ENCODE measurements at places on chromosomes 7 and 10.

GRCh38 chr10:29440981-29441380, 152.1 kb downstream of the LYZL1 start:
- no peak for DNase-seq

DNA sequence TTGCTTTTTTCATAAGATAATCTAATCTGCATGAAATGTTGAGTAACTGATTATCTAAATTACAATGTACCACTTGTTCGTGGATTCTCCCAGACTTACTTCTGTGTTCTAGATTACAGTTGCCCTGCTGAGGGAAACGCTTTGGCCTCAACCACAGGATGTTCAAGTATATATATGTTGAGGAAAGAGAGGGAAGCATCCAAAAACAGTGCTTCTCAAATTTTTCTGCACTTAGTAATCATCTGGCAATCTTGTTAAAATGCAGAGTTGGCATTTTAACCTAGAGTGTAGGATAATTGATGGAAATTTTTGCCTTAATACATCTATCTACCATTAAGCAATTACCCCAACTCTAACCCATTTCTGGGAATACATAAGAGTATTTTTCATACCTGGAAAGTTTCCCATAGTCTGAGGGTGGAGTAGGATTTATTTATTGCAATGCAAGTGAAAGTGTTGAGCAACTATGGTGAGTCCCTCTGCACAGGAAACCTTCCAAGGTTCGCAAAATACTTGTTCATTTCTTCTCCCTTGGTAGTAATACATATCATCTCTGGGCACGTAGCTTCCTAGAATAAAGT, 59.6 kb upstream of the C1GALT1 start:
- DNase-seq = no peak

- DNase-seq = no peak
Observed at GRCh38 chr7:1961701-1962276, 271.0 kb downstream of the MAD1L1 start.

DNA sequence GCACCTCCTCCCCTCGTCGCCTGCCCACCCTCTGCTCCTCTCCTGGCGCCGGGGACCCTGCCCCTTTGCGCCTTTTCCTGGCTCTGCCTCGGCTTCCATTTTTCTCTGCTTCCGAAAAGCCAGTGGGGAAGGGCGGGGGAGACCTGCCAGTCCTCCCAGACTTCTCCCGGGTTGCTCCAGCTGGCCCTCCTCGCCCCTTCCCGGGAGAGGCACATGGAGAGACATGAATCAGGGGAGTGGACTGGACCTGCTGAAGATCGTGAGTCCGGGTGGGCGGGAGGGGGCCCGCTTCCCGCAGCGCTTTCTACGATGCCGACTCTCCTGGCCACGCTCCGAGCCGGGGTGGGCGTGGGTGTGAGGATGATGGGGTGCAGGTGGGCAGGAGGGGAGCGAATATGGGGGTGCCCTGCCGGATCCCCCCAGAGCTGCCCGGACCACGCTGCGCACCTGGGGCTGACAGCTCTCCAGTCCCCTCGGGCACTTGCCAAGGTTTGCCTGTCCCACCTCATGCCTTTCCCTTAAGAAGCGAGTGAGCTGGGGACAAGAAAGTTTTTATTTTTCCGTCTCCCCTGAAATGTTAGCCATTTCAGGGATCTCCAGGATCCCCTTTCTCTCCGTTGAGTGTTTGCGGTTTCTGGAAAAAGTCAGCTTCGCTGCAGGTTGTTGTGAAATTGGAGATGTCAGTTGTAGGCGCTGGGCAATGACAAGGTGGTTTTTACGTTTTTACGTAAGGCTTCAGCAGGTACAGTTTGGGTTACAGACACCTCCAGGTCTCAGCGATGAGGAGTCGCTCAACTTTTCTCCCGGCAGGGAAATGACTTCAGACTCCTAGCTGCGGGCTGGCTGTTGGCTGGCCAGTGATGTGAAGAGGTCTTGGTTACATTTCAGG, 977 bp downstream of the CACNB2 start:
- no peak for DNase-seq

DNA sequence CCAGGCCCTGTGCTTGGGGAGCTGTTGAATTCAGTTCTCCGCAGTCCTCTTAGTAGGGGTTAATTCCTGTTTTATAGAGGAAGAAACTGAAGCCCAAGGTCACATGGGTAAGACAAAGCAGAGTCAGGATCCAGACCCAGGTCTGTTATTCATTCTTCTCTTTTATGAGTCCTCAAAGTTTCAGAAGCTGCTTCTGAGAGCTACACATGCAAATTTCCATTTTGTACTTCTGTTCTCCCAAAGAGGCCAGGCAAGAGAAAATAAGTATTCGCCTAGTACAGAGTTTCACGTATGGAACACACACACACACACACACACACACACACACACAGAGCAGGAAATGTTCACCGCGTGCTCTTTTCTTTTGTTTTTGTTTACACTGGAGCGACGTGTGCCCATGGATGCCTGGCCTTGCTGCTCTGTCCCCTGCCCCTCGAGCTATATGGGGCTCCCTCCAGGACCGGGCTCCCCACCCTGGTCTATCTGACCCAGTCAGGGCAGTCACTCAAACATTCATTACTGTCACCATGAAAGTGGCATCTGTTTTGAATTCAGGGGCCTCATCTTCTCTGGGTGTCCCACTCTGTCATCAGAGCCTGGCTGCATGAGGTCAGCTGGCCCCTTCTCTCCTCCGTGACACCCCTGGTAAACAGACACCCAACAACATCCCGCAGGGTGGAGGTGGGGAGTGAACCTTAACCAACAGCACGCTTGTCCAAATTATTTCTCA, 84.4 kb downstream of the TNS3 start:
- DNase-seq = peak; percentile 45

All from naive B cell (primary cell).